ENCODE measurements at places on chromosomes 16 and 17. TPM values are rescaled to one million over a fixed set of nuclear protein-coding genes. Genes with fewer than 3 reads are reported as not detected.
A peak's percentile ranks its signal among the peaks of the same experiment; 100 is the strongest.

- peaks cover 57% of the 10 kb centered on the region for H3K4me1 ChIP-seq
- no peaks in the 10 kb centered on the region for H3K36me3 ChIP-seq
- H3K27me3 ChIP-seq: peaks cover 11% of the 10 kb centered on the region
- DNase-seq: peak; percentile 89
- H3K4me3 ChIP-seq: peak overlapping the region; percentile 53
Measured at GRCh38 chr17:29615492-29616299, 7.0 kb downstream of the CORO6 start.

- H3K27me3 ChIP-seq: no peaks in the 10 kb centered on the region
- H3K4me1 ChIP-seq: peaks cover 75% of the 10 kb centered on the region
- H3K36me3 ChIP-seq: no peaks in the 10 kb centered on the region
- no peak overlapping the region for H3K27ac ChIP-seq
- no peak overlapping the region for H3K4me3 ChIP-seq
Measured at GRCh38 chr16:24993722-24994686, 21.2 kb downstream of the ARHGAP17 start.

Gene NPIPB9
- total RNA-seq: 5.5 TPM

Gene SLC13A2
- total RNA-seq: not detected

Gene SLC5A10
- total RNA-seq: not detected

DNA sequence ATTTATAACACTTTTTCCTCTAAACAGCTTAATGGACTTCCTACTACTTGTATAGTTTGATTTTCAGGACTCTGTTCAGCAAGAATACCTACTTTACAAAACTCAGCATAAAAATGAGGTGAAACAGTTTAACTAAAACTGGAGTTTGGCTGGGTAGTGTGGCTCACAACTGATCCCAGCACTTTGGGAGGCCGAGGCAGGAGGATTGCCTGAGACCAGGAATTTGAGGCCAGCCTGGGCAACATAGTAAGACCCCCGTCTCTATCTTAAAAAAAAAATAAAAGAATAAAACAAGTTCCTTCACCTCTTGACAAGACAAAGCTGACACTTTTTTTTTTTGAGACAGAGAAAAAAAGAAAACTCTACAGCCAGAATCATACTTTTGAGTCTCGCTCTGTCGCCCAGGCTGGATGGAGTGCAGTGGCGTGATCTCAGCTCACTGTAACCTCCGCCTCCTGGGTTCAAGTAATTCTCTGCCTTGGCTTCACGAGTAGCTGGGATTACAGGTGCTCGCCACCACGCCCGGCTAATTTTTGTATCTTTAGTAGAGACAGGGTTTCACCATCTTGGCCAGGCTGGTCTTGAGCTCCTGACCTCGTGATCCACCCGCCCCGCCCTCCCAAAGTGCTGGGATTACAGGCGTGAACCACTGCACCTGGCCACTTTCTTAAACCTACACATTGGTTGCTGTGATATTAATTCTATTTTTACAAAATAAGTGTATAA is 2.6 kb downstream of the PDF start:
- H3K27ac ChIP-seq: no peak overlapping the region
- H3K27me3 ChIP-seq: no peaks in the 10 kb centered on the region
- DNase-seq: no peak
- peaks cover 40% of the 10 kb centered on the region for H3K4me1 ChIP-seq
- H3K4me3 ChIP-seq: no peak overlapping the region

- peak; percentile 72 for DNase-seq
- no peak overlapping the region for H3K4me3 ChIP-seq
- H3K27ac ChIP-seq: no peak overlapping the region
- peaks cover 17% of the 10 kb centered on the region for H3K4me1 ChIP-seq
Measured at GRCh38 chr17:39239640-39240314, 14.0 kb upstream of the STAC2 start.

GRCh38 chr16:2250652-2251295 is 613 bp downstream of the ECI1 start:
- peak overlapping the region; percentile 83 for H3K4me3 ChIP-seq
- no peaks in the 10 kb centered on the region for H3K27me3 ChIP-seq
- H3K27ac ChIP-seq: peak overlapping the region; percentile 88
- H3K36me3 ChIP-seq: peaks cover 52% of the 10 kb centered on the region
- DNase-seq: no peak
- peaks cover 20% of the 10 kb centered on the region for H3K4me1 ChIP-seq

DNA sequence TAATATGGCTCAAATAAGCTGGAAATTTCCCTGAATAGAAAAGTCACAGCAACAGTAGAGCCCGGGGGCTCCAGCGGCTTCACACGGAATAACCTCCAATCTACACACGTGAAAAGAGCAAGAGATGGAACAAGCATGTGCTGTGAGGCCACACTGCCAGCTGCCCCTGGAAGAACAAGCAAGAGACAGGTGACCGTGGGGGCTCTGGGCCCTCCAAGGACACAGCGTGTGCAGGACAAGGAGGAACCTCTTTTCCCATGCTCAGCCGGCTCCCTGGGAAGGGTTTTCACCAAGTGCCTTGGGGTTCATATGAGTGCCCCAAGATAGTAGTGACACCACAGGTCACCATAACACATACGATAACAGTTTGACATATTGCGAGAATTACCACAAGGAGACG is 110.2 kb upstream of the ZNF750 start:
- H3K4me1 ChIP-seq: no peaks in the 10 kb centered on the region
- H3K27ac ChIP-seq: no peak overlapping the region
- H3K27me3 ChIP-seq: no peaks in the 10 kb centered on the region
- H3K36me3 ChIP-seq: no peaks in the 10 kb centered on the region
- peak; percentile 12 for DNase-seq

DNA sequence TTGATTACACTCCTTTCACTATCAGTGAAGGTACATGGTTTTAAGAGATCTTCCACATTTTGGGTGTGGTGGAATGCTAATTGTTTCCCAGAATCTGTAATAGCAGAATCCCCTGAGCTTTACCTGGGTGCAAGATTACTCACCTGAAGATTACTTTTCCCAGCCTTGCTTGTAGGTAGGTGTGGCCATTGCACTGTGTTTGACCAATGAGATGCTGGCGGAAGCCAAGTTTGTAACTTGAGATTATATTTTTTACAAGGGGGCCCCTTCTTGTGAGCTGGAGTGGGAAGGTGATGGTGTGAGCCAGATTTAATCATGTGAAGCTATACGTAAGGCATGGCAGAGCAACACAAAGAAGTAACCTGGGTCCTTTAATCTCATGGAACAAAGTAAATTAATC is 294.3 kb downstream of the TOX3 start:
- DNase-seq: no peak
- no peaks in the 10 kb centered on the region for H3K36me3 ChIP-seq
- no peak overlapping the region for H3K4me3 ChIP-seq
- no peaks in the 10 kb centered on the region for H3K4me1 ChIP-seq
- H3K27ac ChIP-seq: no peak overlapping the region
- no peaks in the 10 kb centered on the region for H3K27me3 ChIP-seq

Gene CCL14
- total RNA-seq: 20.7 TPM

Gene PPP1R1B
- 23.9 TPM for total RNA-seq

DNA sequence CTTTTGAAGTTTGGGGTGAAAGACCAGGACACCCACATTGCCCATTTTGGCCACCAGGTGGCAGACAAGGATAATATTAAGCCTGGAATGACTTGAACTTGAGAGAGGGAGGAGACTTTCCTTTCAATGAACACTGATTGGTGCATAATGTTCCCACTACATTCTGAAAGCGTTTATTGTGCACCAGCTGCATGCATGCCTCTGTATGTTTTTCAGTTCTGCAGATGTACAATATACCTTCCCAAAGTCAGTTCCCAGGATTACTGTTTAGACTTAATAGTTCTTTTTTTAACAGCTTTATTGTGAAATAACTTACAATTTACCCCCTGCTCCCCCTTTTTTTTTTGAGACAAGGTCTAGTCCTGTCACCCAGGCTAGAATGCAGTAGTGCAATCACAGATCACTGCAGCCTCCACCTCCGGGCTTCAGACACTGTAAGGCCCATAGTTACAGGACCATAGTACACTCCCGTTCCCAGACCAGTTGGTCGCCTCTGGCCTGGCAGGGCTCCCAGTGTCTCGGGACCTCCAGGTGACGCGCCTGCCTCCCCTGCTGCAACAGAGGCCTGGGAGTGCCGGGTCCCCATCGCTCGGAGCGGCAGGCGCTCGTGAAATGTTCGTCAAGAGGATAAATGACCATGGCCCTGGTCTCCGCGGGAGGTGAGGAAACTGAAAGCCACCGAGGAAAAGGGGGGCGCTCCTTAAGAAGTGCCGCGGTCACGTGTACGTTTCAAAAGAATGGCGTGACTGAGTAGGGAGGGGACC is 12.2 kb downstream of the CES2 start:
- peak; percentile 81 for DNase-seq
- peaks cover 18% of the 10 kb centered on the region for H3K27me3 ChIP-seq

Gene KRTAP4-6
- not detected for total RNA-seq

- H3K4me3 ChIP-seq: no peak overlapping the region
- peaks cover 8% of the 10 kb centered on the region for H3K4me1 ChIP-seq
- no peak overlapping the region for H3K27ac ChIP-seq
Measured at GRCh38 chr16:57664662-57665025, 3.5 kb upstream of the ADGRG3 start.

DNA sequence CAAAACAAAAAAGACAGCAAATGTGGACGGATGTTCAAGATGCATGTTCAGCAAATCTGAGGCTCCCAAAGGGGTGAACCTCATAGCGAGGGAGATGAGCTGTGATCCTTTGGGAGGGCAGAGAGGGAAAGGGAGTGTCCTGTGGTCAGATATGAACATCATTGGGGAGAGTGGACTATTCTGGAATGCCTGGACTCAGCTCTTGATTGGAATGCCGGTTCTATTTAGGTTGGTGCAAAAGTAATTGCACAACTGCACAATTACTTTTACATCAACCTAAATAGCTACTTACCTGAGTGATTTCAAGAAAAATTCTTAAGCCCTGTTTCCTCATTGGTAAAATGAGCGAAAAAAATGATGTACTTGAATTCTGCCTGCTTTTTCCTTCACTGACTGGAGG is 89.6 kb downstream of the CACNG3 start:
- H3K27me3 ChIP-seq: no peaks in the 10 kb centered on the region
- H3K4me1 ChIP-seq: no peaks in the 10 kb centered on the region
- DNase-seq: no peak
- no peaks in the 10 kb centered on the region for H3K36me3 ChIP-seq
- no peak overlapping the region for H3K27ac ChIP-seq

- H3K4me3 ChIP-seq: no peak overlapping the region
- no peak overlapping the region for H3K27ac ChIP-seq
- DNase-seq: no peak
- H3K27me3 ChIP-seq: no peaks in the 10 kb centered on the region
Measured at GRCh38 chr17:73628642-73629552, 15.3 kb downstream of the SDK2 start.

DNA sequence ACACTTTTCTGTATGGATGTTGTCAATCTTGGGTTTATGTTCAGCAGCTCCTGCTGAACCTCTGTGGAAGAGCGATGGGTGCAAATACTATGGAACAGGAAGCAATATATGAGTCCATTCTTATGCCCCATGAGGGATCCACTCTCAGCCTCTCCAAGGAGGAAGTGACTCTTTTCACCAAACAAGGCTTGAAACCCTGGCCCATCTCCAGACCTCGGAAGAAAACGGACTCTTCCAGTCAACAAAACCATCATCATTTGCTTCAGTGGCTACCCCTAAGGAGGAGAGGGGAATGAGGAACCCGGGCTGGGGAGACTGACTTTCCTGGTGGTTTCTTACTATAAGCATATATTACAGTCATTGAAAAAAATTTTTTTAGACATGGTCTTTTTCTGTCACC is 206.2 kb downstream of the AXIN2 start:
- H3K4me1 ChIP-seq: no peaks in the 10 kb centered on the region
- H3K36me3 ChIP-seq: no peaks in the 10 kb centered on the region
- H3K27ac ChIP-seq: no peak overlapping the region
- no peak for DNase-seq

DNA sequence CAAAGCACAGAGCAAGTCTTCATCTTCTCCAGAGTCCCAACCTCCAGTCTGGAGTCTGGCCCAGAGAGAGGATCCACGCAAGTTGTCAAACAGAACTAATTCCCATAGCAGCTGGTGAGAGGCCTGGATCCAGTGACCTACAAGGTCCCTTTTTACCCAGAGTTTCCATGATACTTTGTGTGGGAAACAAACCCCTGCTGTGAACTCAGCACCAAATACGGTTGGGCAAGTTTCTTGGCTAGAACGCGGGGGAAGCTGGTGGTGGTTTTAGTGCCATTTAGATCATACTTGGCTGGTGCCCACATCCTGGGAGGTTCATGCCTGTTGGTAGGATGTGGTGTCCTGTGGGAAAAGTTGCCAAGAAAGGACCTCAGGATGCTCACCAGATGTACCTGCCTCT is 18.1 kb downstream of the TMC7 start:
- H3K27ac ChIP-seq: no peak overlapping the region
- no peak for DNase-seq
- no peak overlapping the region for H3K4me3 ChIP-seq
- no peaks in the 10 kb centered on the region for H3K36me3 ChIP-seq
- H3K27me3 ChIP-seq: no peaks in the 10 kb centered on the region

Gene SSTR5
- not detected for total RNA-seq

GRCh38 chr17:8137645-8138373 is 13.9 kb upstream of the HES7 start:
- peak overlapping the region; percentile 69 for H3K27ac ChIP-seq
- peak overlapping the region; percentile 39 for H3K4me3 ChIP-seq
- DNase-seq: no peak
- peaks cover 37% of the 10 kb centered on the region for H3K36me3 ChIP-seq
- H3K27me3 ChIP-seq: no peaks in the 10 kb centered on the region

- peaks cover 2% of the 10 kb centered on the region for H3K36me3 ChIP-seq
- peaks cover 20% of the 10 kb centered on the region for H3K4me1 ChIP-seq
- H3K27me3 ChIP-seq: no peaks in the 10 kb centered on the region
- H3K4me3 ChIP-seq: no peak overlapping the region
- H3K27ac ChIP-seq: no peak overlapping the region
- no peak for DNase-seq
Measured at GRCh38 chr17:30908717-30909420, 2.8 kb upstream of the TEFM start.

DNA sequence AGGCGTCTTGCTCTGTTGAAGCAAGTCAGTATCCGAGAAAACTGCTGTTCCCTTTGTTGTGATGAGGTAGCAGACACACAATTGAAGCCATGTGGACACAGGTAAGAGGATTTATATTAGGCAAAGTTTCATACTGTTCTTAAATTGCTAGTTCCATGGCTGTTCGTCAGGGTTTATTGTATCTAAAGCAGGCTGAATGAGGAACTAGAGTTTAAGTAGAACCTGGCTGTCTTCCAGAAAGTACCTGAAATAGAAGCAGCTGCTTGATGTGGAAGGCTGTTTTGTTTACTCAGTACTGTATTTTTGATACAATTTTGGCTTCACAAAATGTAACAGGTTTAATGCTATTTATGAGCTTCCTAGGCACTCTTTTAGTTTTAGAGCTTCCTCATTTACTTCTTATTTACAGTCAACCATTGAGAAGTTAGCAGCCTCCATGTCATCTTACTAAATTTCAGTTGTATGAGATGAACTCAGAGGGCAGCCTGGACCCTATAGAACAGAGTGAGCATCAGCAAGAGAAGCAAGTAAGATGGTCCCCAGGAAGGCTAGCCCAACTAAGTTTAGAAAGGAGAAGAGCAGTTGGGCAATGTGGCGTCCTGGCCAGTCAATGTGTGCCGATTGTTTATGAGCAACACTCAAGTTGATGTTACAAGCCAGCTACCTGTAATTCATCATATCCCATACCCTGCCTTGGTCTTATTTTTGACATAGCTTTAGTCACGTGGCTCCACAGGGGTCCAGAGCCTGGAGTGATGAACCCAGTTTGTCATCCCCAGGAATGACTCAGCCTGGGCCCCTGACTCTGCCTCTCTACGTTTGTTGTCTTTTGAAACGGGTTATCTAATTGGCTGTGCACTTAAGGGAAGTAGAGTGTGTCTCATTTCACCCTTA is 9.7 kb upstream of the ARL2BP start:
- peaks cover 11% of the 10 kb centered on the region for H3K4me1 ChIP-seq
- peaks cover 94% of the 10 kb centered on the region for H3K36me3 ChIP-seq
- H3K4me3 ChIP-seq: no peak overlapping the region
- H3K27ac ChIP-seq: no peak overlapping the region

Gene PRR35
- not detected for total RNA-seq
